ENCODE measurements at places on chromosomes 3 and 15.

DNA sequence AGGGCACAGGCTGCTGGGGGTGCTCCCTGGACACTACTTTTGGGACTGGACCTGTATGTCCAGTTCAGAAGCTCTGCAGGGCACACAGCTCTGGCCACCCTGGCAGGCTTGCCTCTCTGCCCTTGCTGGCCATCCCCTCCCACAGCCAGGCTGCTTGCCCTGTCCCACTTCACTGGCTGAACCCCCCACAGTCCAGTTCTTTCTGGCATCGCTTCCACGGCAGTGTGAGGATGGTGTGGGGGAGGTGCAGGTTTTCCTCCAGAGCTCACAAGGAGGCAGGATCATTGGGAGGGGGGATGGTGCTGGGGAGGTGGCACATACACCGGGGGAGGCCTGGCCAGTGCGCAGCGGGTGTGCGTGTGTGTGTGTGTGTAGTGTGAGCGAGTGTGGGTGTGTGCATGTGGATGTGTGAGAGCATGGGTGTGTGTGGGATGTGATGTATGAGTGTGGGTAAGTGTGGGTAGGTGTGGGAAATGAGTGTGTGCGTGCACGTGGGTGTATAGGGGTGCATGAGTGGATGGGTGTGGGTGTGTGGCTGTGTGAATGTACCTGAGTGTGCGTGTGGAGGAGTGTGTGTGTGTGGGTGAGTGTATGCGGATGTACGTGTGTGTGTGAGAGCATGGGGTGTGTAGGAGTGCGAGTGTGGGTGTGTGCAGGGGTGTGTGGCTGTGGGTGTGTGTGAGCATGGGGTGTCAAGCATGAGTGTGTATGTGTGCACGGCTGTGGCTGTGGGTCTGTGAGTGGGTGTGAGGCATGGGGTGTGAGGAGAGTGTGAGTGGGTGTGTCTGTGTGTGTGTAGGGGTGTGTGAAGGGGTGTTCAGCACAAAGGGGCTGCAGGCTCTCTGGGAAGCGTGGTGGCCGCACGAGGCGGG lies 155.2 kb downstream of the NSMCE3 start:
- DNase-seq: no peak

GRCh38 chr3:182795389-182795782 lies 2.1 kb downstream of the ATP11B start:
- peak; percentile 51 for DNase-seq

- peak; percentile 81 for DNase-seq
Measured at GRCh38 chr15:77944002-77944867, 133.3 kb downstream of the TBC1D2B start.

- peak; percentile 68 for DNase-seq
Measured at GRCh38 chr3:124951511-124952281, 17.1 kb upstream of the MUC13 start.

DNA sequence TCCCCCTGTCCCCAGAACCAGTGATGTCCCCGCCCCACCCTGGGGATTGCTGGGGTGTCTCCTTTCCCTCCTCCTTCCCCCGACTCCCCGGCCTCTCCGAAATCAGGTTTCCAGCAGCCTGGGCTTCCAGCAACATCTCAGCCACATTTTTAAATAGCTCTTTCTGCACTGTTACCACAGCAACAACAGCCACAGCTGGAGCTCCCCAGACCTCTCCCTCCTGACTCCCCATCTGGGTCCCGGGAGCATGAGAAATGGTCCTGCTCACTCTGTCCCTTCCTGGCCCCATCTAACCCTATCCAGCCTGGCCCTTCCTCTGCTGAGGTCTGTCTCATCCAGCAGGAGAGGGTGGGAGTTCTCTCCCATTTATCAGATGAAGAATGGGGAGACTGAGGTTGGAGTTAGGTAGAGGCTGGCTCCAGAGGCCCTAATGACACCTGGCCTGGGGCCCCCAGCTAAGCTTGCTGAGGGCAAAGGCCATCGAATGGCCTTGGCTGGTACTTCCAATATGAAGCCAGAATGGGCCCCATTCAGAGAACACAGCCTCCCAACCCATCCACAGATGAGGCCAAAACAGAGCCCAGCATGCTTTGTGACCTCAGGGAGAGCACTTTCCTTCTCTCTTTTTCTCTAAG lies 1.5 kb downstream of the CAMK1 start:
- DNase-seq: no peak

Measured in EH (cell line).